ENCODE measurements at places on chromosomes 5 and 9.

DNA sequence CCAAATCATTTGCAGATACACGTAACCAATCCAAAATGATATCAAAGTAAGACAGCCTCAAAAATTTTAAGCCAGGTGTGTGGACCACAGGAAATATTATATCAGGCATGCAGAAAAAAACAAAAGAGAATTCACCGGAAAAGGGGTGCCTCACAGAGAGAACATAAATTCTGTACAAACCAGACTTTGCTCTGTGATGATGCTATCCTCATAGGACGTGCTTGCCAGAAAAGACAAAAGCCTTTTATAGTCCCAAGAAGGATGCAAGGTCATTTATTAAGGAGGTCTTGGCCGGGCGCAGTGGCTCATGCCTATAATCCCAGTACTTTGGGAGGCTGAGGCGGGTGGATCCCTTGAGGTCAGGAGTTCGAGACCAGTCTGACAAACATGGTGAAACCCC, 16.8 kb upstream of the ATP6V1G1 start:
- DNase-seq, result no peak

- peak; percentile 82 for DNase-seq
Observed at GRCh38 chr9:33452828-33453271, 5.5 kb upstream of the AQP3 start.

DNA sequence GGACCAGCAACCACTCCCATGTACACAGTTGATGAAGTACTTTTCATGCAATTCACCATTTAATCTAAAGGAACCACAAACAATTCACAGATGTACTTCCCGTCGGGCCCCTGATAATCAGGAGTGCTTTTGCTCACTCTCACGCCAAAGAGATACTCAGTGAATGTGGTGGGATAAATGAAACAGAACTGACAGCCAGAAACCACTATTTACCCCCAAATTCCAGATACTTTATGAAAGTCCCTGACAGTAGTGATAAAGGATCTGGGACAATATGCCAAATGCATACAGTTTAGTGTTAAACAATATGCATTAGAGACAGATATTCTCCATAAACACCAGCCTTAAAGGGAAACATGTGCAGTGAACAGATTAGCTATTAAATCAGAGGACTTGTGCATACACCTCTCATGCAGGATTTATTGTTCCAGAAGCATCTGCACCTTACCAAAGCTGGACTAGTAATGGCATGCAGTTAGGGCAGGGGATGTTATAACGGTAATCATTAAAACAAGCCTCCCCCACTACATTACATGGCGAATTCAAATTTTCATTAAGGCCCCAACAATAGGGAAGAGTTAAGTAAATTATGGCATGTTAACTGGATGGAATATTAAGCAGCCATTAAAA, 74.0 kb upstream of the SLC25A51 start:
- DNase-seq, result no peak

GRCh38 chr9:101897196-101897595, 158.7 kb upstream of the GRIN3A start:
- DNase-seq, result no peak

- DNase-seq, result no peak
Observed at GRCh38 chr9:86723346-86723745, 224.0 kb downstream of the GAS1 start.

- peak; percentile 34 for DNase-seq
Observed at GRCh38 chr5:103929338-103930013, 366.9 kb upstream of the NUDT12 start.

- no peak for DNase-seq
Observed at GRCh38 chr5:96977228-96977627, 41.3 kb downstream of the LNPEP start.

DNA sequence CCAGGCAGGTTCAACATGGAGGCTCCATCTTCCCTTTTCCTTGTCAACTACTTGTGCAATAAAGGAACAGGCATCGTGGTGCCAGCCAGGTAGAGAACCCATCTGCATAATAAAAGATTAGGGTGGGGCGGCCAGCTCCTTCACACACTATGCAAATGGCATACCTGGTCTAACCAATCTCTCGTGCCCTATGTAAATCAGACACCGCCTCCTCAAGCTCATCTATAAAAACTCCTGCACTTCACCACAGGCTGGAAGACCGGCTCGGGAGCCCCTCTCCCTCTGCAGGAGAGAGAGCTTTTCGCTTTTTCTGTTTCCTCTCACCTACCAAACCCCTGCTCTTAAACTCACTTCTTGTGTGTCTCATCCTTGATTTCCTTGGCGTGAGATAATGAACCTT, 244.3 kb upstream of the PUM3 start:
- DNase-seq, result no peak

GRCh38 chr5:73214996-73215395, 42.0 kb downstream of the TMEM174 start:
- DNase-seq, result no peak

Measured in fibroblast of skin of abdomen (primary cell).